ENCODE measurements at places on chromosomes 6 and 20.

- no peak for DNase-seq
These were observed 103.0 kb upstream of the FOXQ1 start for GRCh38 chr6:1208876-1209275.

DNA sequence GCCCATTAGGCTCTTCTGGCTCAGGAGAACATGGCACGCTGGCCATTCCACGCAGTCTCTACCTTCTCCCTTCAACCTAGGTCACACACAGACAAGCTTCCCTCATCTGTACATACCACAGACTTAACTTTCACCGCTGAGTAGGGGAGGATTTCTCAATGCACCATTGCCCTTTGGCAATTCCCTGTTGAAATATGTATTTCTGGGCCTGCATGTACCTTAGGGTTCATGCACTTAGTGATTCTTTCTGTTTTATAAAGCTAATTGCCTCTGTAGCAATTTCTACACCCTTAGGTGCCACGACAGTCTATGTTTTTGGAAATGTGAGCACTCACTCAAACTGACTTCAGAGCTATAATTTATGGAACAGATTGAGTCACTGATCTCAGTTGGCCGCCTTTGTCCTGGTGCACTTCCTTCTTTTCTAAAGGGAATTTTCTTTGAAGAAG lies 253.8 kb upstream of the PRDM1 start:
- no peak for DNase-seq

GRCh38 chr20:63360850-63361518 lies at the start of gene CHRNA4:
TSS of gene CHRNA4 (minus strand) at chr20:63361349. CDS start at chr20:63361165, 184 bp downstream.
- no peak for DNase-seq

DNA sequence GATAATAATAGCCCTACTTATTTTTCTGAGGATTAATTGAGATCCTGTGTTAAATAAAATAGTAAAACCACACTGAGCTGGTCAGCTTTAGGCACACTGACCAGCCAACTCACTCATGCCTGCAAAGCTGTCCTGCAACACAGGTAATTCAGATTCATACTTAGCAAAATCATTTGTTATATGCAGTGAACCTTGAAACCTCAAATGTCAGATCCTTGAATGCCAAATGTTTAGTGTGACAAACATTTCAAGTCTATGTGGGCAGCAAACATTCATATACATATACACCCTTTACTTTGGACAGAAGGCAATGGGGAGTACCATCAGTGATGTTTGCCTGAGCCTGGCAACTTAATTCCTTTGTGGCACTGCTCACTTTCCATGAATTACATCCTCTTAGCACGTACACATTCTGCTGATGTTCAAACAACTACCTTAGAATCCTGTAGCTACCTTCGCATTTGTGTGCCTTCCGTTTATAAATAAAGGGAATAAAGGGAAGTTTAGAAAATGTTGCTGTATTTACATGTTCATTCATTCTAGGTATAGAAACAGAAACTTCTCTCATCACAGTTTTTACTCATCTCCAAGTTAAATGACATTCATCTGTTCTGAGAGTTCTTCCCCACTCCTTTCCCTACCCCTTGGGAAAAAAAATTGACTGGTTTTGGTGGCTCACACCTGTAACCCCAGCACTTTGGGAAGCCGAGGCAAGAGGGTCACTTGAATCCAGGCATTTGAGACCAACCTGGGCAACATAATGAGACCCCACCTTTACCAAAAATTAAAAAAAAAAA lies 140.8 kb downstream of the ZFAND3 start:
- DNase-seq: no peak

GRCh38 chr6:108746366-108746765 lies 101.9 kb upstream of the ARMC2 start:
- DNase-seq: no peak

DNA sequence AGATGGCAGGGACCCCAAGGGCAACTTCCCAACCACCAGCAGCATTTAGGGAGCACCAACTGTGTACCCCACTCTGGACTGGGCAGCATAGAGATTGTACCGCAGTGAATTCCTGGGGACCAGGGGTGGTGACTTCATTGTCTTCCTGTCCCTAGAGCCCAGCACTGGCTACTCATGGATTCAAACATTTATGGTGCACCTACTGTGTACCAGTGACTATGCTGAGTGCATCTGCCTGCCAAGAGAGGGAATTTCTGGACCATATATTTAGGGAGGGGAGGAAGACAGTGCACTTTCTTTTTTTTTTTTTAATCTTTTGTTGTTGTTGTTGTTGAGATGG lies 55.3 kb downstream of the UBE2V1 start:
- DNase-seq: no peak

DNA sequence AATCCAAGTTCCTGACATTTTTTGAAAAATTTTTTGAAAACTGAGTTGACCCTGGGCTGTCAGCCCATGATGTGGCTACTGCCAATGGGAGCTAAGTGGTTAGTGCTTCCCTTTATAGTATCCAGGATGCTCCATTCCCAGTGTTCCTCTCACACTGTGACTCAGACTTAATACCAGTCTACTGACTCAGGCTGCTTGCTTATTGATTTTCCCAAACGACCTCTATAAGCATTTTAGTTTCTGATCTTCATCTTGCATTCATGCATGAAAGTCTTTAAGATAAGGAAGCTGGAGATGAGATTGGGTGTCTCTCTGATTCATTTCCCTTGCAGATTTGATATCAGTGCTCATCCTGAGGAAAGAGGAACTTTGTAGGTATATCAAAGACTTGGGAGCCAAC lies 560.0 kb downstream of the TBC1D32 start:
- no peak for DNase-seq

GRCh38 chr6:157494132-157494710 lies 113.2 kb downstream of the ZDHHC14 start:
- no peak for DNase-seq

DNA sequence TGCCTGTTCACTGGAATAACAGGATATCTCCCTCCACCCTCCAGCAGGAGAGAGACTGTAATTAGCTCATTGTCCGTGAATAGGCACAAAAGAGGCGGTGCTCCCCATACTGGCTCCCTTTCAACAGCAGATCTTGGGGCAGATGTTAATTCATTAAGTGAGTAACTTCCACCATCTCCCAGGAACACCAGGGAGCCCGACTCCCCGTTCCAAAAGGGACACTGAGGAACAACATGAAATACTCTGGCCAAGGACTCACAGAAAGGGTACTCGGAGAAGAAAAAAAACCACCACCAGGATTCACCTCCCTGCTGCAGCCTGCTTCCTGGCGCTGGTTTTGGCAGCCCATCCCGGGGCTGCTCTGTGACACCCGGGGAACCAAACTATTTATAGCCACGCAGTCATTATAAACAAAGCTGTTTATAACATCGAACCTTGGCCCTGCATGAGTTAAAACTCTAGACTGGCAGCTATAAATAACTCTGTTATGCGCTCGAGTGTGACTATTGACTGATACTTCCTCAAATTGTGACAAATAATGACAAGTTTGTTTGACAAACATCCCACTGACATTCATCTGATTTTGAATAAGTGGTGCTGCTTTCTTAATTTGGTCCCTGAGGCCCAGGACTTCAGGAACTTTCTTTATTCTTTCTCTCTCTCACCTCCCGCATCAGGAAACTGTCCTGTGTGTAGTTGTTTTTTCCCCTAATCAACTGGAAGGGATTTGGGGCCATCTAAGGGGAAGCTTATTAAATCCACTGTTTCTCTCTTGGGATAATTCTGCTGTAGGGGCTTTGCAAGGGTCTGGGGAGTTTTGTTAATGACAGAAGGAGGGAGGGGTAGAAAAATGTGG lies 521.6 kb downstream of the CD83 start:
- no peak for DNase-seq
